ELR (cell line): ENCODE measurements at places on chromosomes 6 and 20.

DNA sequence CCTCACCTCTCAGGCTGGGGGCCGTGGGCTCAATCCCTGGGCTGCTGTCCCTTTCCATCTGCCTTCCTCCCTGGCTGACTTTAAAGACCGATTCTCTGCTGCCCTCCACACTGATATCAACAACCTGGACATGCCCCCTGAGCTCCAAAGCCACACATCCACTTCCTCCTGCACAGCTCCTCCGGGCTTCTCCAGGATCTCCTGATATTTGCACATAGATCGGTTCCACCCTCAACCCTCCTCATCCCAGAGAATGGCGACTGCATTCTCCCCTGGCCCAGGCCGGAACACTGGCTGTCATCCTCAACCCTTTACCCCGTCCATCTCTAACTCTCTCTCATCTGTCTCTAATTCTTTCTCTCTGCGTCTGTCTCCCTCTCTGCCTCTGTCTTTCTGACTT, 21.0 kb upstream of the NOL4L start:
- DNase-seq = no peak

DNA sequence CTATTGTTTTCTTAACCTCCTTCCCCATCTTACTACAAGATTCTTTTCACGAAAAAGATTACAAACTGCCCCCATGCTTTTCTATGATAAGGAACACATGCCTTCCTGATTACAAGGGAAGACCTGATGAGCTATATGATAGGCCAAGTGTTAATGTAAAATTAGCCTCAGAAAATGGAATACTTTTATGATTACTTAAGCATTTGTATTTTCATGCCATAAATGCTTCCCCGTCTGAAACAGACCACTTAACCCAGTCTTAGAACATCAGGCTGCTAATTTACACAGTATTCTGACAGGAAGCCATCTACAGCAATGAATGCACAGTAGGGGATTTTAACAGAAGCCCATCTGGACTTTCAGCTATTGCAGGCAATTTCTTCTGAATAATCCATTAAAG, 274.9 kb downstream of the HAO1 start:
- DNase-seq = no peak

GRCh38 chr6:89267918-89268317, 47.2 kb downstream of the GABRR2 start:
- DNase-seq = no peak

DNA sequence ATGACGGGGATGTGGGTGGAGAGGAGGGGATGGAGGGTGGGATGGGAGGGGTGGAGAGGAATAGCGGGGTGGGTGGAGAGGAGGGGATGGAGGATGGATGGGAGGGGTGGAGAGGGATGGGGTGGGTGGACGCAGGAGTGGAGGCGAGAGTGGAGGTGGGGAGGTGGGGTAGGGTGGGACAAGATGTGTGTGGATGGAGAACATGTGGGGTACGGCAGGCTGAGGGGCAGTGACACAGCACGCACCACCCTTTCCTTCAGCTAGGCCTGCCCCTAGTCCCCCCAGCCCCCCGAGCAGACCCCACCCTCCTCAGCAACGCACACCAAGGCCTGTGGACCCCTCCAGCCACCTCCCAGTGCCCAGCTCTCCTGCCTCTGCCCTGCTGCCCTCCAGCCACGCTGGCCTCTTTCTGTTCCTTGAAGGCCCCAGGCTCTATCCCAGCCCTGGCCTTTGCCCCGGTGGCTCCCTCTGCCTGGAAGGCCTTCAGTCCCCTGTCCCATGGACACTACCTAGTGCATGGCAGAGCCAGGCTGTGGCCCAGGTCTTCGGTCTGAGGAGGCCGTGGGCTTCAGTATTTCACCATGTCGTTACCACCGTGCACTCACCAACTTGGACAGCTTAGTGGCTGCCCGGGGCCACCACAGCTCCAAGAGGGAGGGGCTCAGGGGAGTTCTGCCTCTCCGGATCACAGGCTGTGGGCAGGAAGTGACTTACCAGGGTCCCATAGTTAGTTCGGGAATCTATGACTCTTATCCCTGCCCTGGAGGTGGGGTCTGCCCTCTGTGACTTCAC, 78.4 kb upstream of the PMEPA1 start:
- DNase-seq = no peak

GRCh38 chr6:111888928-111889695, 15.9 kb upstream of the FYN start:
- DNase-seq = peak; percentile 53

DNA sequence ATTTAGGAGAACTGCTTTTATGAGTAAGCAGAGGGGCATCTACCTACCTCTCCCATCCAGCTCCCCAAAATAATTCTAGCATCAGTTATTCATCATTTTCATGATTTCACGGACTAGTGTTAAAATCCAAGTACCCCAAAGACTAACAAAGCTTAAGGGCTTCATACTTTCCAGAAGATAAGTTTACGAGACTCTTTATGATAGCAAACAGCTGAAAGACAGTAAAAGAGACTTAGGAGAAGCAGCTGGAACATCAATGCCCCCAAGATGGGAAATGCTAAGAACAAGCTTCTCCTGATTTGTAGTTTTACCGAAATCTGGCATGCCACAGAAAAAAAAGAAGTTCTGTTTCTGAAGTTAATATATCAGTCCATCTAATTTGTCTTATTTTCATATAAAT, 70.0 kb downstream of the COL12A1 start:
- no peak for DNase-seq

DNA sequence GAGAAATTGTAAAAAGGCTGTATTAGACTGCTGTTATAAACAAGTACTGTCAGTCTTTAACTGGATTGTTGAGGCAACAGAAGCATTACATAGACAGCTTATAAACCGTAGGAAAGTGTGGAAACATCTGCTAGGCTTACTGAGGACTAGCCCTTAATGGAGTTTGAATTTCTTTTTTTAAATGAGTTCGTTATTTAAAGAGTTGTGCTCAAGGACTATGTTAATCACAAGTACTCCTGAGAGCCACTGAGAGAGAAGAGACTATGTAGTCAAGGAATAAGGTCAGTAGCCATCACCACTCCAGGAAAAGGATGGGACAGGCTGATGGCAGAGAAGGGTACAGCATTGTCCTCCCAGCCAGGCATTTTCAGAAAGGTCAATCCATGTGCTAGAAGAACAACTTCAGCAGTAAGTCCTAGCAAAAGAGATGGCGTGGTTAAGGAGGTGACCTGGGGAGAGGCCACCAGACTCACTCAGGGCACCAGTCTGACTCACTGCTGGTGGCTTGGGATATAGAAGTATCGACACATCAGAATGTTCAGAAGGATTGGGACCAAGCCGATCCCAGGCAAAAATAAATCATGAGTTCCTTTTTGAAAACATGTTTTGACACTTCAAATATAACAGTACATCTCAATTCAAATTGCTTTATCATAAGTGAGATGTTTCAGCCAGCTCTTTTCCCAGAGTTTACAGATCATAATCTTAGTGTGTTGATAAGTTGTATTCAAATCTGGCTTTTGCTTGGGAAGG, 6.4 kb downstream of the RPS12 start:
- DNase-seq = peak; percentile 59

DNA sequence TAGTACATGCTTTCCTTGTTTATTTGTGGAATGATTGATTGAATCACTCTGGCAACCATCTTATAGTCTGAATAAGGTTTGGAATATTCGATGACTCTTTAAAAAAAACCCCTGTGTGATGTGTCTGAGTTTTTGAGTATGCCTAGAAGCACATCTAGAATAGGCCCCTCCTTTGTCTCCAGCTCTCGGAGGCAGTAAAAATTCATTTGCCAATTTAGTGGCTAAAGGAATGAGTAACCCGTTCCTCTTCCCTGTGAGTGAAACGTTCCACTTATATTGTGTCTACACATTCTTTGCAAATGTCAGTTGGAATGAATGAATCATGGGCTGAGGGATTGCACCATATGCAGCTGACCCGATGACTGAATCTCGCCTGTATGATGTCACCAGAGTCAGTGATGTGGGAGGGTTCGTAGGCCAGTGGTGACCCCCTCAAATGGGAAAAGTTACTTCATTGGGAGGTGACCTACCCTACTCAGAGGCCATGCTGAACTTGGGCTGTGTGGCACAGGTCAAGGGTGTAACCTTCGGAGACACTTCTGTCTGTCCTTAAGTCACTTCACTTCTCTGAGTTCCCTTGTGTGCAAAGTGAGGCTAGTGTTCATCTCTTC, 21.6 kb downstream of the MOCS3 start:
- DNase-seq = peak; percentile 100

DNA sequence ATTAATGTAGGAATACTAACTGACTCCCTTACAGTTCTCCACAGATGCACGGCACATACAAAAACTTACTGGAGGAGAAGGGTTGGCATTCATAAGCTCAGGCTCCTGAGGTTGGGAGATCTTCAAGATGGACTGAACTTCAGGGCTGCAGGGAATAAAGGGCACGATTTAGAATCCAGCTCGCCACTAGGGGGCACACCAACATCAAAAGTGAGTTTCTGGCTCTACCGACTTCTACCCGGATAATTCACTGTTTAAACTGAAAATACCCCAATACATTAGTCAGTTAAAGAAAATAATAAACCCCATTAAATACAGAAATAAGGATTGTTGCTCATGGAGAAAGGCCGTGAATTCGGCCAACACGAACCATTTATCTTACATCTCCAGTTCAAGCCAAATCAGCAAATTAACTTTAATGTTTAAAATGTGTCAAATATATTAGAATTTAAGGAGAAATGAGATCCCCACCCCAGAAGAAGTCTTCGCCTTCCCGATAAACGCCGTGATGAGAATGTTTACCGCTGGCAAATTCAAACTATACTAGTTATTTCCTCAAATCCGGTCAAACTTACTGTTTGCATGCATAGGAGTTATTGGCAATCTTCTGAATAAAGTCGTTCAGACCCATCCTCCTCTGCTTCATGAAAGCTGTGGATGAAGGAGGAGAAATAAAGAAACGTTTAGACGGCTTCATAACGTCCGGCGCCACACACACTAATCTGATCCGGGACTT, 121.7 kb upstream of the SLC2A12 start:
- peak; percentile 88 for DNase-seq
